Prostate gland (tissue), 2 donors: ENCODE measurements at places on chromosomes 1 and 21. TPM values are rescaled to one million over a fixed set of nuclear protein-coding genes. Genes with fewer than 3 reads are reported as not detected.
A peak's percentile ranks its signal among the peaks of the same experiment; 100 is the strongest.

The CYP4Z1 gene
- 2.0 TPM for total RNA-seq

The INAVA gene
- 27.1 TPM for total RNA-seq

DNA sequence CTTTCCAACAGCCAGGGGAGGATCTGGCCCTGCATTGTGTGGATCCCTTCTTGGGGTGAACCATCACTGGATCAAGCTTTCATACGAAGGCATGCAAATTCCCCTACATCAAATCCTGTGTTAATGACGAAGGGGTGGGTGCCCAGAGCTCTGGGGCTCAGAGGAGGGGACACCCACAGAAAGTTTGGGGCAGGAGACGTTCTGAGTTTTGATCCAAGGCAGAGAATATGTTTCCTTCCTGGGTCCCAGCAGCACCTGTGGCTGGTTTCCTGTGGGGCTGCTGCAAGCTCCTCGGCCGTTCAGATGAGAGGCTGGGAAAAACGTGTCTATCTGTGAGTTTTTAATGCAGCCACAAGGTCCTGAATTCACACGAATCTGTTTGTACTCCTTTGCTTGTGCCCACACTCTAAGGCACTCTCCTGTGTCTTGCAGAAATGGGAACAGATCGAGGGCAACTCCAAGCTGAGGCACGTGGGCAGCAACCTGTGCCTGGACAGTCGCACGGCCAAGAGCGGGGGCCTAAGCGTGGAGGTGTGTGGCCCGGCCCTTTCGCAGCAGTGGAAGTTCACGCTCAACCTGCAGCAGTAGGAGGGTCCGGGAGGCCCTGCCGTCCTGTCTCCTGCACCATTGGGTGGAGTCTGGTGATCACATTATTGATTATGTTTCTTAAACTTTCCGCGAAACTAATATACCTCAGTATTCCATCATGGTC, 147.1 kb downstream of the PGBD5 start:
- DNase-seq = no peak

DNA sequence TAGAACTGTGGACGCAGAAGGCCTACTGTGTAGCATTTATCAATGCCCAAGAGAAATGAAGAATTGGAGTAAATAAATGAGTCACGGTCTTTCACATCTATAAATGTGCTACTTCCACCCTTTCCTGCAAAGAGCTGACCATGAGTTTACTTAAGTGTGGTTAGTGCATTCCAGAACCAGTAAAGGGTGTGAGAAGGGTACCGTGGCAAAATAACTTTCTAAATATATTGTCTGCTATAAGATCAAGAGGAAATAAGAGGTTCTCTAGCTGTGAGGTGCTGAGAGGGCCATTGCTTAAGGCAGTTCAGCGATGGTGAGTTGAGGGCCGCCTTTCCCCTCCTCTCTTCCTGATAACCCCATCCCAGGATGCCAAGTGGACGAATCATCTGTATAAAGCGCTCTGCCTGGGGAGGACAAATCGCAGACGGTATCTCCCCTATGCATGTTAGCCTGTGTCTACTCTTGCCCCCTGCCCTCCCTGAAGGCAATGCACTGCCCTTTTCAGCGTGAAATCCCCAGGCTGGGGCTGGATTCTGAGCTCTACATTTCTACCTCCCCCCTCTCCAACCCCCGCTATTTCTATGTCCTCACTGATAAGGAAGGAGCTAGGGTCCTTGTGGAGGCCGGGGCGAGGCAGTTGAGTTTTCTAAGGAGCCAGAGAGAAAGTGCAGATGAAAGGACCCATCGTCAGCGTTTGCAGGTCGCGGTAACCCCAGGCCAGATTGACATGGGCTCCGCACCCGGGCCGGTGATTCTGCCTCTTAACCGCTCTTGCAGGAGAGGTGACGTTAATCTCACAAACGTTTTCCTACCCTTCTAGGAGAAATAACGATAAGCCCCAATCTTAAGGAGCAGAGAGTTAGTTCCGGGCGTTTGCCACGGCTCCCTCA, 1.5 kb upstream of the NCAM2 start:
- no peak for DNase-seq

DNA sequence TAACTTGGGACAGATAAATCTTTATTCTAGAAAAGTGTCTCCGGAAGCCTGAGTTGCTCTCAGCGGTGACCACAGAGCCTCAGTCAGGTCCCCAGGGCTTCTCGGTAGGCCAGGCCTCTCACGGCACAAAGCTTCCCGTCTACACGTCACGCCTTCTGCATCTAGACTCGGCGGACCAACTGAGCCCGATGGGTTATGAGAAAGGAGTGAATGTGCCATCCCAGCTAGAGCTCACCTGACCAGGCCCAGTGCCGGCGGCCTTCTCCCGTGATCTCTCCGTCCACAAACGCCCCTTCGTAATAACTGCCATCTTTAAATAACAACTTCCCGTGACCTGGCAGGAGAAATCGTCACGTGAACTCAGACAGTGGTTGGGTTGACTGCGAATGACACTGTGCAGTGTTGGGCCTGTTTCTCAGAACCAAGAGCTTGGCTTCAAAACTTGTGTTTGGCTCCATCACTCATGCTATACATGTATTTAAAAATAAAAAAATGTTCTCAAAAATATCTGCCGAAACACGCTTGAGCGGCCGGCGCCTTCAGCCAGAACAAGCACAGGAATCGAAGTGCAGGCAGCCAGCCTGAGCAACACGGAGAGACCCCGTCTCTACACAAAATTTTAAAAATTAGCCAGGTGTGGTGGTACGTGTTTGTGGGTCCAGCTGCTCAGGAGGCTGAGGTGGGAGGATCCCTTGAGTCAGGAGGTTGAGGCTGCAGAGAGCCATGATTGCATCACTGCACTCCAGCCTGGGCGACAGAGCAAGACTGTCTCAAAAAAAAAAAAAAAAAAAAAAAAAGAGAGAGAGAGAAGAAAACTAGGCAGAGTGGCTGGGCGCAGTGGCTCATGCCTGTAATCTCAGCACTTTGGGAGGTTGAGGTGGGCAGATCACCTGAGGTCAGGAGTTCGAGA, 3.1 kb downstream of the MORN1 start:
- DNase-seq = no peak

- no peak for DNase-seq
These were observed 1.4 kb upstream of the NUP133 start for GRCh38 chr1:229509576-229509975.

GRCh38 chr1:161013488-161014230, 7.3 kb downstream of the F11R start:
- peak; percentile 91 for DNase-seq

GRCh38 chr1:209900734-209901133, 37.3 kb upstream of the SYT14 start:
- DNase-seq = no peak

GRCh38 chr1:87790756-87791155, 462.1 kb downstream of the LMO4 start:
- DNase-seq = no peak

GRCh38 chr1:32830092-32830852, 12.8 kb downstream of the S100PBP start:
- DNase-seq = no peak

DNA sequence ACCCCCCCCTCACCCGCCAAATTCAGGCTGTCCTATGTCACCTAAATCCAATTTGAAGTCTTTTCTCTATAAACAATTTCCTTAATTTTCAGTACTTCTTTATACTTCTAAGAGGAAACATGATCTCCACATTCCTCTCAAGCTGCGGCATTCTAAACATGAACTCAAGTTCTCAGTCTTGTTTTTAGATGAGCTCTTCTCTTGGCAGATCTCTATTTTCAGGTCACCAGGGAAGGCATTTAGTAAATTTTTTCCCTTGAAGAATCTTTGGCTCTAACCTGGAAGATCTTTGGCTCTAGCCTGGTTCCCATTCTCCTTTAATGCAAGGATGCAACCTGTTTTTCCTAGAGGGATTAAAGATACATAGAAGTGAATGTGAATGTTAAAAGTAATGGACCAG, 193.4 kb downstream of the ATG4C start:
- DNase-seq = no peak
